Stimulated activated CD4-positive, alpha-beta T cell treated with anti-CD3 and anti-CD28 coated beads, Interleukin-1b, Interleukin-23, amount 100 ng/mL, for 1 hour (primary cell): ENCODE measurements at places on chromosomes 1 and 21.

GRCh38 chr1:194846488-194846887 is 1660.1 kb upstream of the B3GALT2 start:
- no peak for DNase-seq

- DNase-seq, result no peak
These were observed 105.7 kb upstream of the PPP2R5A start for GRCh38 chr1:212179394-212180076.

- DNase-seq, result no peak
These were observed 64.9 kb upstream of the SYT6 start for GRCh38 chr1:114218361-114219171.

GRCh38 chr1:242017580-242018233 is 18.8 kb upstream of the MAP1LC3C start:
- DNase-seq, result no peak

GRCh38 chr1:28341591-28341990 is 12.8 kb downstream of the MED18 start:
- no peak for DNase-seq

DNA sequence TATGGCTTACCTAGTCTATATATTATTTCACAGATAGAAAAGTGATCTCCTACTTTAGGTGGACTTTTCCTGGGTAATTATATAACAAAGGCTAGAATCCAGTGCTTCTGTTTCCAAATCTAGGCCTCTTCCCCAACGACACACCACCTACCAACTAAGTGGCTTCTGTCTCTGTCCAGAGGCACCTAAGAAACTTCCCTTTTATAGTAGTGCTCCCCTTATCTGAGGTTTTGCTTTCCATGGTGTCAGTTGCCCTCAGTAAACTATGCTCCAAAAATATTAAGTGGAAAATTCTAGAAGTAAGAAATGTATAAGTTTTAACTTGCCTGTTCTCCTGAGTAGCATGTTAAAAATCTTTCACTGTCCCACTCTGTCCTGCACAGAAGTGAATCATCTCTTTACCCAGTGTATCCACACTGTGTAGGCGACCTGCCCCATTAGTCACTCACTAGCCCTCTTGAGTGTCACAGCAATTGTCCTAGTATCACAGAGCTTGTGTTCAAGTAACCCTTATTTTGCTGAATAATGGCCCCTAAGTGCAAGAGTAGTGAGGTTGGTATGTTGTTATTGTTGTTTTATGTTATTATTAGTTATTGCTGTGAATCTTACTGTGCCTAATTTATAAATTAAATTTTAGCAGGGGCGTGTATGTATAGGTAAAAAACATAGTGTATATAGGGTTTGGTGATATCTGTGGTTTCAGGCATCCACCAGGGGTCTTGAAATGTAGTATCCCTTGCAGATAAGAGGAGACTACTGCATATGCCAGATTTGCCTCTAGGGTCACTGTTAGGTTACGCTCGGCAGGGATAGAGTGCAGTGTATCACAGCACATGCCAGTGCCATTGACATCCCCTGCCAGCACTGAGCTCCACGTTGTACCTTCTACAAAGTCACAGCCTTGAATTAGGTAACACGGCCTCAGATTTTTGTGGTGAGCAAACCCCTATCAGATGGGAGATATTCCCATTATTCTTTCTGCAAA is 14.7 kb upstream of the CD53 start:
- DNase-seq, result no peak

GRCh38 chr1:178434360-178434759 is 62.4 kb downstream of the CLEC20A start:
- no peak for DNase-seq
